ENCODE measurements at places on chromosomes 1 and 21.

GRCh38 chr1:118183586-118183985, 1.4 kb downstream of the SPAG17 start:
- DNase-seq, result no peak

- DNase-seq, result no peak
Observed at GRCh38 chr1:227321035-227321434, 2.7 kb upstream of the CDC42BPA start.

DNA sequence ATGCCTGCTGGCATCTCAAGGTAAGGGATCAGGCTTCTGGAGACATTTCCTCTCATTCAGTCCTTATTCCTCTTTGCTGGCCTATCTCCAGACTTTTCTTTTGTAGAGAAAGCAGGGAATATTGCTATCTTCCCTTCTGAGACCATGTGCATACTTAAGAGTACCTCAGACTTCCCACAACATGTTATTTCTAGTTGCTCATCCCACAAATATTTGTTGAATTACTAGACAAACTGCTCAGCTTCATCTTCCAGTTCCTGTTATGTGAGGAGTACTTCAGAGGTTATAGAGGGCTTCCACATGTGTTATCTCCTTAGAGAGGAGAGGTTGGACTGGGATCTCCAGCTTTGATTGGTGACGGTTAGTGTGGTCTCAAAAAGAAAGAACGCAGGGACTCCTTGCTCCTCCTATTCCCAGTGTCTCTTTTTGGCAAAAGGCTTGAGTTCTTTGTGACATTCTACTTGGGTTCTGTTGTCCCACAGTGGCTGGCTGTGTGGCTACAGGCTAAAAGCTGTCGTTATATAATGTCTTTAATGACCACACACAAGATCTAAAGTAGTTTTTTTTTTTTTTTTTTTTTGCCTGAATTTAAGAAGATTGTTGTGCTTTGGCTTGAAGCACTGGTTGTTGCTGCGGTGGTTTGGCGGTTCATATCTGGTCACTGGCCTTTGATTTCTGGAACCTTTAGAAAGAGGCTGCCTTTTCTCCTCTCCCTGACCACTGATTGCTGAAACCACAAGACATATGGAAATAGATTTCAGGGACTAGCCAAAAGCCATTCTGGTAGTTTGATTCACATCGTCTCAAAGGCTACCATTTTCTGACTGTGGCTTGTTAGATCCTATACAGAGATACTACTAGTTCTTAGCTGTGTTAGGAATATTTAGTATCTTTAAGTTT, 78.7 kb downstream of the FGGY start:
- DNase-seq, result no peak

DNA sequence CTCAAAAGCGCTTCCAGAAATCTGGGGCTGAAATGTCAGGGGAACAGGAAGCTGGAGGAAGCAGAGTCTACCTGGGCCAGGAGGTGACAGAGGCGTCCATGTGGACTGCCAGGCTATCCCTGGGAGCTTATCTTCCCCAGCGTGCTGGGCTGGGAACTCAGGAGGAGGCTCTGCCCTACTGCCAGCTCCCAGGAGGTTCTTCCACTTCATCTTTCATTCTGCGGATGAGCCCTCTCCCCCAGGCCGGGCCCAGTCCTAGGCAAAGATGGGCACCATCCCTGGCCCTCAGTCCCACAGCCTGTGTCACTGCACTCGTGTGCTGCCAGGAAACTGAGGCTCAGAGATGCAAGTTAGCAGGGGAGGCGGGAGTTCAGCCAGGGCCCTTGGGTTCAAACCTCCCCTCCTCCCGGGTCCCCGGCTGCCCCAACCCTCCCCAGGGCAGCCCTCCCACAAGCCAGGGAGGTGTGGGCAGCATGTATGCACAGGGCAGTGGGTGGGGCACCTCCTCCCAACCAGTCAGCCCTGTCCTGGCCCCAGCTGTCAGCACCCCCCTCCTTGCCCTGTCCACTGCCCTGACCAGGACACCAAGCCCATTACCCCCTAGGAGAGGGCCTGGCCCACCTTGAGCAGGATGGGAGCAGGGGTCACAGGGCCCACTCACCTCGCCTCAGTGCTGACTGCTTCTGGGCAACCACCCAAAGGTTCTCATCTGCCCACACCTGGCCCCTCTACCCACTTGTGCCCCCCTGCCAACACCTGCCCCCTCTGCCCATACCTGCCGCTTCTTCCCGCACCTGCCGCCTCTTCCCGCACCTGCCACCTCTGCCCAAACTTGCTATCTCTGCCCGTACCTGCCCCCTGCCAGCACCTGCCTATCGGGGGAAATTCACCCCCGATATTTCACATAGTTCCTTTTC, 226.0 kb downstream of the NPHP4 start:
- DNase-seq, result no peak

- DNase-seq, result no peak
Observed at GRCh38 chr1:89607586-89608318, 25.2 kb upstream of the LRRC8C start.

DNA sequence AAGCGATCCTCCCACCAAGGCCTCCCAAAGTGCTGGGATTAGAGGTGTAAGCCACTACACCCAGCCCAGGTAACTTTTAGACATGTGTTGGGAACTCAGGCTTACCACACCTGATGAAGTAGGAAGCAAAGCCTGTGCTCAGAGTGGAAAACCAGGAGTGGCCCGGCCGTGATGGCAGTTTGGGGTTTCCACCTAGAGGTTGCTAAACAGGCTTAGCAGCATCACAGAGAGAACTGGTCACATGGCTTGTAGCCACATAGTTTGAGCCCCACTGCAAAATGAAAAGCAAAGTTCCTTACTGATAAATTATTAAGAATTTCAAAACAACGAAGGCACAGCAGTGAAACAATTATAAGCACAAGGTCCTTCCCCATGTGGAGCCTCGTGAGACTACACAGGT, 142.6 kb upstream of the CXADR start:
- DNase-seq, result no peak

DNA sequence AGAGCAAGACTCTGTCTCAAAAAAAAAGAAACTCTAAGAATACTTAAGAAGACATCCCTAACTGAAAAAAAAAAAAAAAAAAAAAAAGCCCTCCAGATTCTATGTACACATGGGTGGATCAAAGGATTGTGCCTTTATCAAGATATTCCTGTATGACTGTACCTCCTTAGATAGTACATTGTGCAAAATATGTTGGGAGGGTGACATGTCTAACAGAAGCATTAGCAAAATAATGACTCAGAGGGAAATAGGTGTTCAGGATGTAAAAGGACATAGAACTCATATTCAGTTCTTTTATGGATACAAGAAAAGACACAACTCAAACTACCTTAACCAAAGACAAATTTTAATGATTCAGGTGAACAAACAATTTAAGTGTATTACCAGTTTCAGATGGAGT, 269.8 kb upstream of the KAZN start:
- DNase-seq, result no peak

DNA sequence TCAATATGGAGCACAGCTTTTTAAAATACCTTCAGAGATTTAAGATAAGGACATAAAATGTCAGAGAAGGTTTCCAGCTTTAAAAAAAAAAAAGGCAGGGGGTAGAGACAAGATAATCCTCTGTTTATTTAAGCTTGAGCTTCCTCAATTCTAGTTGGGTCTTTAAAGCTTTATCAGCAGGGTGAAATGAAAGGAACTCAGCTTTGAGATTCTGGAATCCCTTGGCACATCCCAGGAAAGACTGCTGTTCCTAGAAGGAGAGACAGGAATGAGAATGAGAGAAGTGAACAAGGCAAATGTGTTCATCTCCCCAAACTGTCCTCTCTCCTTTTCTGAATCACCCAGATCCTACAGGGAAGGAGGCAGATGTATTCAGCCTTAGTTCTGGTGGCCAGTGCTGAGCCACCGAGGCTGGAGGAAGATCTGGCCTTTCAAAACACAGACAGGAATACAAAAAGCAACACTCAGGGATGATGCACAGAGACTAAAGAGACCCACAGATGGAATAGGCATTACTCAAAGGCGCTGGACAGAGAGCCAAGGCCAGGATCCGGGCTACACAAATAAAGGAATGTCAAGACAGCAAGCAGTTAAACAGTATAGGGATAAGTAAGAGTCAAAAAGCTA, 385.8 kb upstream of the DUSP10 start:
- no peak for DNase-seq

DNA sequence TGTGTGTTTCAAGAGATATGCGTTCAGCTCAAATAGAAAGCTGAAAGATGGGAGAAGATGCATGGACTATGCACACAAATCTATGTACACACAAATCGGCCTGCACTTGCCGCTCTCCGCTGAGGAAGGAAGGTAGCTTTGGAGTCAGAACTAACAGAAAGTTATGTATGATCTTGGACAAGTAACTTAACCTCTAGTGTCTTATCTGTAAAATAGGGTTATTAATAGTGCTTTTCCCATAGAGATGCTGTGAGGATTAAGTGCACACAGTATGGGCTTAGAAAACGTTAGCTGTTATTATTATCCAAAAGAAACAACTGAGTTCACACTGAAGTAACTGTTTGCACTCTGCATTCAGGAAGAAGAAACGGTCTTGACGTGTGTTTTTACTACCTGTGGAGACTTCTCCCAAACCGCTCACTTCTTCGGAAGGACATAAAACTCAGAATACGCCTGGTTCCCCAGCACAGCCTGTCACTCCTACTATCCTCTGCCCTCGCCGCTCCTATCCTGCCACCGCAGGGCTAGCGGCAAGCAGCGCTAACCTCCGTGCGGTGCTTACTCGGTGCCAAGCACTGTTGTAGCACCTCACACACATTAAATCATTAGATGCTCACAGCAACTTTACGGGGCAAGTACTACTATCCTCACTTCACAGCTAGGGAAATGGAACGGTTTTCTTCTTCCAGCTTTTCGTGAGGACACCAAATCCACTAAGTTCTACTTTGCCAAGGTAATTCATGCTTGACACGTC, 1.3 kb downstream of the TGFBR3 start:
- DNase-seq, result peak; percentile 37

GRCh38 chr1:38153778-38154470, 107.3 kb upstream of the POU3F1 start:
- no peak for DNase-seq

DNA sequence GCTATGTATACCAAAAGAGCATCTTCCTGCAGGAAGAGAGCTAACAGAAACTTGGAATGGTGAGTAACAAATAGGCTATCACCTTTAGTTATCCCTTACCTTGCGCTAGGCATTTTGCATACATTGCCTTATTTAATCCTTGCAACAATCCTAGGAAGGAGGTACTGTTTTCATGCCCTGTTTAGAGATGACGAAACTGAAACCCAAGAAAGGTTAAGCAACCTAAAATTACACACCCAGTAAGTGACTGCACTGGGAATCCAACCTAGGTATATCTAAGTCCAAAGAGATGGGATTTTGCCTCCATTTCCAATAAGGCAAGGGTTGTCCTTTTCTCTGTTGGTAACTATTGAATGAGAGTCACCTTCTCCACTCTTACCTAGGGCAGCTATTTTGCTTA, 144.5 kb downstream of the TM2D1 start:
- DNase-seq, result no peak

- DNase-seq, result no peak
Observed at GRCh38 chr1:238152119-238152518, 261.4 kb upstream of the ZP4 start.

- no peak for DNase-seq
Observed at GRCh38 chr21:33293811-33294216, 27.6 kb downstream of the IL10RB start.

DNA sequence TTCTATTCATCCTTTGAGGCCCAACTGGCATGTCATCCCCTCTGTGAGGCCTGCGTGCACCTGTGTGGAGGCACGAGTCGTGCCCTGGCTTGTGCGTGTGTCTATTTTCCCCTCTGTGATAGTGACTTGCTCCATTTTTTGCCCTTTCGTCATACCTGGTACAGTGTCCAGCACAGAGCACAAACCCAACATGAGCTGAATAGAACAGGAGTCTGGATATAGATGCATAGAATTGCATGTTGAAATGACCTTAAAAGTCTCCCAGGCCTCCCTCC, 32.5 kb downstream of the TNNT2 start:
- no peak for DNase-seq

DNA sequence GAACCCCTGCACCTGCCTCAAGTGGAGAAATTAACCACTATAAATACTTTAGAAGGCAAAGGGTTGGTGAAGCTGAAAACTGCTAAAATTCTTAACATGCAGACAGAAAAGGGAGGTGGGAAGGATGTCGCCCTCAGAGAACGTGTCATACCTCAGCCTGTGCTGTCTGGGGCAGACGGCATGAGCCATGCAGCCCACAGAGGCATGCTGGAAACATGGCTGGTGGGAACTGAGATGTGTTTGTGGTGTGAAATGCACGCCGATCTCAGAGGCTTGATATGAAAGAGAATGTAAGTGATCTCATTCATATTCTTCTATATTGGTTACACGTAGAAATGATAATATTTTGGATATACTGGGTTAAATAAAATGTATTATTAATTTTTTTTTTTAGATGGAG, 16.3 kb downstream of the AGPAT3 start:
- DNase-seq, result no peak

DNA sequence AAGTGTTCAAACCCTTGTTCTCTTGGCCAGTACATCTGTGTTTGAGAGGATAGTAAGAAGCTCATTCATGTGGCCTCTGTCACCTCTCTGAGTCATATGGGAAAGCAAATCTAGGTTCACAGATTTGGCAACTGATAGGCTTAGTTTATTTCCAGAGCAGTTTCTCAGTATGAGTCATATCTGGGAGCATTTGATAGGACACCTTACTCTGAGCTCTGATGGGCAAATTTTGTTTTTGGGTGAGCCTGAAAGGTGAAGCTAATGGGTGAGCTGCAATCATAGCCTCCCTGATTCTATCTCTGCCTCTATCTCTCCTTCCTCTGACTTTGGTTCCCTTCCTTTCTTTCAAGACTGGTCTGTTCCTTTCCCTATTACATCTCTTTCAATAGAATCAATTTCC, 134.4 kb downstream of the S1PR1 start:
- DNase-seq, result no peak

DNA sequence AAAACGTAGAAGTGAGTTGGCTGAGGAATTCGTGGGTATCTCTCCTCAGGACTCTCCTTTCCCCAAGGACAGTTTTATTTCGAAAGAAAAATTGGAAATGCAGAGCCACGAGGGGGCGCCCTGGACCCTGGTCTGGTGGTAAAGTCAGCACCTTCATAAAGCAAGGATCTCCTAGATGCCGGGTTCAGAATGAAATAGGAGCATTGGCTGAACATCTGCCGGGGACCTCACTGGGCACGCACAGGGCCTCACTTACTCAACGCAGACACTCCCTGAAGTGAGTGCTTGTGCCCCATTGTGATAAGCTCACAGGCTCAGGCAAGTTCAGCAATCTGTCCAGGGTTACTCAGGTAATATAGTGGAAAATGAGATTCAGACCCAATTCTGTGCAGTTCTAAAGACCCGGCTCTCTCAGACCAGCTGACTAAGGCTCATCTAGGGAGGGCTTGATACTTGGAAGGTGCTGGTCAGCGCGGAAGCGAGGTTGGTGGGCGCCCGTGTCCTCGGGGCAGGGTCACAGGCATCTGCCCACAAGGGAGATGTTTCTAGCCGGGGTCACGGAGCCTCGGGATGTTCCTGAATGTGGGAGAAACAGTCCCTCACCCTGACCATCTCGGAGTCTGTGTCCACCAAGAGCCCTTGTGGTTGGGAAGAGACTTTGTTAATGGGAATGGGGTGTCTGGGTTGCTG, 55.7 kb upstream of the ETV3 start:
- DNase-seq, result peak; percentile 53

- DNase-seq, result no peak
Observed at GRCh38 chr1:217096200-217096599, 373.0 kb upstream of the ESRRG start.

GRCh38 chr1:65207317-65207716, 59.3 kb downstream of the AK4 start:
- no peak for DNase-seq
